ENCODE measurements at places on chromosomes 11 and 22. TPM values are rescaled to one million over a fixed set of nuclear protein-coding genes. Genes with fewer than 3 reads are reported as not detected.

MUC15 gene
- total RNA-seq: not detected

OR10D3 gene
- not detected for total RNA-seq

RAB3IL1 gene
- total RNA-seq: 0.53 TPM

LIF gene
- 87.5 TPM for total RNA-seq

CCDC87 gene
- total RNA-seq: 0.20 TPM

FGF19 gene
- not detected for total RNA-seq

GRCh38 chr11:124890151-124890550 is 7.5 kb downstream of the ROBO4 start:
- DNase-seq: no peak

- DNase-seq: no peak
These were observed 4.5 kb downstream of the MYEOV start for GRCh38 chr11:69298267-69299022.

- no peak for DNase-seq
These were observed 263.0 kb downstream of the OPCML start for GRCh38 chr11:133269267-133269666.

DNA sequence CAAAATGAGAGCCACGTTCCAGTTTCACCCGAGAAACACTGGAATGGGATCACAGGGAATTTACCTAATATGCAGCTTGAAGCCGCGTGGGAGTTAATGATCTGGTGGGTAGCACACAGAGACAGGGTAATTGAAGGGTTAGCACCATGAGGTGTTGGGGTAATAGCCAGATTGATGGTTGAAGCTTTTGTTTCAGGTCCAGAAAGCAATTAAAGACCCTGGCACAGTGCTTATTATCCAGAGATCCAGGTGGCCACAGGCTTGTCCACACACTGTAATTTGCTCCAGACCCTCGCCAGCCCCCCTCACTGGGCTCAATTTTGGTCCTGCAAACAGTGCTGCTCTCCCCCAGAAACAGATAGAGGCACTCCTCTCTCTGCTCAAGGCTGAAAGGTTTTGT is 282.5 kb upstream of the ISX start:
- no peak for DNase-seq

DNA sequence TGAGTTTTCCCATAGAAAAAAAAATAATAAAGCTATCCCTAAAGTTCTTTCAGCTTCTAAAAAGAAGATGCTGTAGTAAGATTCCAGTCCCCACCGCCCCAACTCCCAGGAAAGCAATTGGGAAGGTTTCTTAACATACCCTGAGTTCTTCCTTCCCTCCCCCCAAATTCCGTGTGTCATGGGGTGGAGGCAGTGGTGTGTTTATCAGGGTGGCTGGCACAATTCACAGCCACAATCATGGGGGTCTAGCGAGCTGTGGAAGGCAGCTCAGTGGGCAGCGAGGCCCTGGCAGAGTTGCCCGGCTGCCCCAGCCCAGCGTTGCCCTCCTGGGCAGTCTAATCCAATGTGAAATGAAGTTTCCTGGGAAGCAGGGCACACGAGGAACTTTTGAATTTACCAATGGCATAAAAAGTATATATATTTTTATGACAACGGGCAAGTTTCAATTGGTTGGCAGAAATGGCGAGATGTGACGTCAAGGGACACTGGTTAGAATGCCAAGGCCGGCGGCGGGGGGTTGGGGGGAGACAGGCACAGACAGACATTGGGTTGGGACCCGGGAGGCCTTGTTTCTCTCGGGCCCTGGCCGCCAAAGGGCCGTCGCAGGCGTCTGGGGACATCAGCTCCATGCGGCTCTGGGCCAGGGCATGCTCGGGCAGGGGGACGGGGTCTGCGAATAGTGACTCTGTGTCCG is 80.7 kb upstream of the PPARA start:
- no peak for DNase-seq

GRCh38 chr11:131458421-131458820 is 88.0 kb downstream of the NTM start:
- DNase-seq: no peak

All from CD8-positive, alpha-beta memory T cell (primary cell).